ENCODE measurements at places on chromosomes 3 and 15.

GRCh38 chr3:127690106-127690505 lies 17.4 kb downstream of the ABTB1 start:
- peak; percentile 12 for DNase-seq

GRCh38 chr3:32435911-32436815 lies 44.5 kb downstream of the CMTM7 start:
- DNase-seq: no peak

DNA sequence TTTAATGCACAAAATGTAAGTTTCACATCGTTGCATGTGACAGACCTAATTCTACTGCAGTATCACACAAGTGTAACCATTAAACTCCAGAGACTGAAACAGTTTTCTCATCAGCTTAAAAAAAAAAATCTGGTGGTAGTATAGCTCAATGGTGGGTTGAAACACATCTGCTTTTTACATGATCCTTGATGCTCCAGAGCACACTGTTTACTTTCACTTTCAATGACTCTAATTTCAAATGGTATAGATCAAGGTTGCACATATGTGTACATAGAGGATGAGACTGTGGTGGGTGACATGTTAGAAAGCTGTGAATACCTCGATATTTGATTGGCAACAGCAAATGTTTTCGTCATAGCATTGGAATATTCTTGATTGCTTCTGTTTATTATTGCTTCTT lies 22.4 kb downstream of the MCTP2 start:
- DNase-seq: no peak

GRCh38 chr15:38554354-38554753 lies 10.3 kb downstream of the RASGRP1 start:
- no peak for DNase-seq

DNA sequence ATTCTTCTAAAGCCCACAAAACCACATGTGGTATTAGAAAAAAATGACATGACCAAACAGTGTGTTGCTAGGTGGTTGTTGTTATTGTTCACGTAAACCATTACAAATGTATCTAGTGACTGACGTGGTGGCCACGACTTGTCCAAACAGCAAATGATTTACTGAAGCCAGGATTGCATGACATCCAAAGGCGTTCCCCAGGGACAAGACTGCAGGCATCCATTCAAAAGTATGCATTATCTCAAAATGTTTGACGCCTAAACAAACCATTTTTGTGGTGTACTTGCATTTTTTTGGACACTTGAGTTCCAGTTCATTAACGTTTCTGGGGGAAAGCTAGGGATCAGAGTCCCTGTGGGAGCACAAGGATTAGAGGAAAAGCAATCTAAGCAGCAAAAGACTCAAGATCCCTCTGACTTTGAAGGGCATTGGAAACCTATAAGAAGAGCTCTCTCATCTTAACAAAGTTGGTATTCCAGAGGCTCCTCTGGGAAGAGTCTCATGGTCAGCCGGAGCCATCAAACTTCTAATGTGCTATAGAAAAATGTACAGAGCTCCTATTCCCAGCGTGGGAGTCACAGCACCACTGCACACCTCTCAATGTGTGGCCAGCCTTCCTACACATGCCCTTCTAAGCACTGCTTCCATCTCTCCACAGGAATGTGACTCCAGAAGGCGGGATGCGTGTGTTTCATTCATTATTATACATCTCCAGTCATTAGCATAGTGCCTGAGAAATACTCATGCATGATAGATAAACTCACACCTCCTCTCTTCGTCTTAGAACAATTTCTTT lies 62.9 kb downstream of the FBN1 start:
- DNase-seq: peak; percentile 32

GRCh38 chr3:34016925-34017587 lies 218.6 kb downstream of the PDCD6IP start:
- no peak for DNase-seq

DNA sequence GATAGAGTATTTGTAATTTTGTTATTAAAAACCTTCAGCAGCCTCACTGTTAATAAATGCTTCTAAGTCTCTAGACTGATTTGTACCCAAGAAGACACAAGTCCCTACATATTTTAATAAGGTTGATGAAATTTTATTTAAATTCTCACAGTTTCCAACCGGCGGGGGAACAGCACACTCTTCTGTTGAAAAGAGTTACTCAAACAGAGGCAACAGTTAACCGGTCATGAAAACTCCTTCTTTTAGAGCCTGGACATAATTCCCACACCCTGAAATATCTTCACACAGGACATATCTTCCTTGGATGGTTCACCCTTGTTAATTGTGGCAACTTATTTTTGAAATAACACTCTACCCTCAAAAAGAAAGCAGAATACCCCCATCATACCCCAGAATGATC lies 278.8 kb downstream of the FOXP1 start:
- DNase-seq: no peak

DNA sequence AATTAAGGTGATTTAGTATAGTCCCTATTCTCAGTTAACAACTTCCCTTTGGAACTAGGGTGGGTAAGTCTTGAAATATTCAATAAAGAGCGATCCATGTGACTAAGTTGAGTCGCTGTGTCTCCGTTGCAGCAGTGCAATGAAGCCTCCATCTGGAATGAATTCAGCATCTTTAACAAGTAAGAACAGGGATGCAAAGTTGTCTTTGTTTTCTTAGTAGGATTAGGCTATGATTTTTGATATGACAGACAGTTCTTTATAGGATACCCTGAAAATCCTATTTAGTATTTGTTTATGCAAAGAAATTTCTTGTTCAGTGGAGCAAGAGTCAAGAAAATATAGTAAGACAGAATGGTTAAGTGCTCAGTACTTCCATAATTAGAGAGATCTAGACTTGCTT lies 52.7 kb downstream of the RBMS3 start:
- no peak for DNase-seq

DNA sequence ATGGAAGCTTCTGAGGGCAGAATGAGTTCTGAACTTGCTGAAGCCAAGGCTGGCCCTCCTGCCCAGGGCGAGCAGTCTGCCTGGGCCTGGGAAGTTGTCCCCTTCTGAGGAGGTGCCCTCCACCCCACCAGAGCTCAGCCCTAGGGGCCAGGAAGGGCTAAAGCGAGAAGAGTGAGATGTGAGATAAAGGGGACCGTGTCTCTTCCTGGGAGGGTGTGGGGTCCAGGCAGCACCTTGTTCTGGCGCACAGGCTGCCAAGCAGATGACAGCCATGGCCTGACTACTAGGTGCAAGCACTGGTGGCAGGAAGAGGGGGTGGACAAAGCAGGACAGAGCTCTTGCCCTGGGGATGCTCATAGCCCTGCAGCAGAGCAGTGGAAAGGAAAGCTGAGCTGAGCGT lies 3.7 kb downstream of the PAK6 start:
- DNase-seq: no peak

- no peak for DNase-seq
Observed at GRCh38 chr15:80878242-80878866, 99.2 kb downstream of the CEMIP start.

GRCh38 chr3:167209011-167209410 lies 171.1 kb downstream of the ZBBX start:
- DNase-seq: no peak

DNA sequence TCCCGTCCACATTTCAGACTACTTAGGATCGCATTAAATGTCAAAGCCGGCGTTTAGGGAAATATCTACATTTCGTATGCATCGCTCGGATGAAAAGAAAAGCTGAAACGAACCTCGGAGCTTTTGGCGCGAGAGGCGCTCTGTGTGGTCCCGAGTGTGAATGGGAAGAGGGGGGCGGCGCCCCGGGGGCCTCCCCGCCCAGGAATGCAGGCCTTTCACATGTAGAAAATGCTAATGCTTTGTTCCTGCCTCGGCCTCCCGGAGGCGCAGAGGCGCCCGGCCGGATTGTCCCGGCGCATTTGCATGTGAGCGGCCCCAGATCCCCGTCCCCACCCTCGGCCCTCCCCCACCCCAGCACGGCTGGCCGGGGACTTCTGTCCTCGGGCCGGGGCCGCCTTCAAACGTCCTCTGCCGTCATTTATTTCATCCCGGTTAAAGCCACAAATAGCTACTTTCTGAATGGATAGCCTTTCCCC lies 37.0 kb upstream of the TRIM71 start:
- DNase-seq: no peak

DNA sequence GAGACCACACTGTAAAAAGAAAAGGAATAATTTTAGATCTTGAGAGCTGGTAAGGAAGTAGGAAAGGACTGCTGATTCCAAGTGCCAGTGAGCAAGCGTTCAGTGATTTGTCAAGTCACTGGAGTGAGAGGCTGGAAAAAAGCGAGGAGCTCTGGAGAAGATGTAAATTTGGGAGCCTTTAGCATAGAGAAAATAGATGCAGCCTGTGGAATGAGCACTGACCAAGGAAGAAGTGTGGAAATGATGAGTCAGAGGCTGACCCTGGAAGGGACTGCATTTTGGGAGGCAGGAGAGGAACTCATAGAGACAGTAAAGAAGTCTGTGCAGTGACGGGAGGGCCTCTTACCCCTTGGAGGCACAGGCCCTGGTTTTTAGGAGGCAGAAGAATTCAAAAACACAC lies 17.1 kb upstream of the ABTB1 start:
- DNase-seq: no peak

DNA sequence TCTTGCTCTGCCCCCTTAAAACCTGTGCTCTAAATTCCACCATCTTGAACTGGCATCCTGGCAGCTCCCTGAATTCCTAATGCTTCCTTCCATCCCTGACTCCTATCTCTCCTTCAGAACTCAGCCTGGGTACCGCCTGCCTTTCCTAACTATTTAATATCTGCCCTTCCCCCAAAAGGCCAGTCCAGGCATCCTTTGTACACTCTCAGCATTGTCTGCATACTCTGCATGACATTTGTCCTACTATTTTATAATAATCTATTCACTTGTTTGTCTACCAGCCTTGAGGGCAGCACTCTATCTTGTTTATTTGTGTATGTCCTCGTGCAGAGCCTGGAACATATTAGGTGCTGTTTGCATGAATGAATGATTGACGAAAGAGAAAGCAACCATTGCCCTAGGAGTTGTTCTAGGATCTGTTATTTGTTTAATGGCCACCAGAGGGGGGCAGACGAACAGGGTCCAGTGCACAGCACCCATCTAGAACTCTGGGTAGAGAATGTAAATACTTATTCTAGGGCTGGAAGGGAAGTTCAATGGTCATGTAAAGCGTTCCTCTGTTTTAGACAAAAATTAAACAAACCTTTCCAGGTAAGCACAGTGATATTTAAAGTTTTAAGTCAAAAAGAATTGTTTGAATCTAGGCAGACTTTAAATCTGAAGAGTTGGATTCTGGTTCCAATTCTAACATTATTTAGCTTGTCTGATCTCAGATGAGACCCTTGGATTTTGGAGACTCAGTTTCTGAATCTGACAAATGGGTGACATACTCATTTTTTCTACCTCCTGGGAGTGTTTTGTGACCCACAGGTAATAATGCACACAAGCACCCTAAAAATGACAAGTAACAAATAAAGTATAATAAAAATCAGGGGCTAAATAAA lies 125.8 kb upstream of the GALNT15 start:
- DNase-seq: peak; percentile 47

DNA sequence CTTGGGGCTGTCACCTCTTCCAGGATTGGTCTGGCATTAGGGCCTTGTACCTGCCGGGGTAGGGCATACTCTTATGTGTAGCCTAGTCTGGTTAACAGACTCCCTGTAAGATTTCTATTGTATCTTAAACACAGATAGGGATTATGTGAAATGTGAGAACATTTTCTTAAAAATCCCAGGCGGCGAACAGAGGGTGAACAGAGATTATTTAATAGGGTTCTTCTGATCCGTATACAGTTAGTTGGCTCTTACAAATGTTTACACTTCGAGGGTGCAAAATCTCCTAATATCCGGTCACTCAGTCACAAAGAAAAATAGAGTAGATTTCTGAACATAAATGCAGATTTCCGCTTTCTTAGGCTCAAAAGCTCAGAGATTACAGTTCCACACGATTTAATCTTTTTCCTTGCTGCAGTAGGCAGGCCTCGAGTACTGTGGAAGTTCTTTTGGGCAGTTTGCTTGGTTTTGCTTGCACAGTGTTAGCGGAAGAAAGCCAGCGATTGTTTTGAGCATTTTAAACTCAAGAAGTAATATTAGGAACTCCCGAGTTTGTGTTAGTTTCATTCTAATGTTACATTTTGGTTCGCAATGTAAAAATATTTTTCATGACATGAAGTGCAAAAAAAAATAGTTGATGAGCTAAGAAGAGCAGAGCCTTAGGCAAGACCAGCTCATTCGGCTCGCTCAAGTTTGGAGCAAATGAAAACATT lies 993 bp downstream of the PLCL2 start:
- DNase-seq: no peak

- no peak for DNase-seq
Observed at GRCh38 chr15:93432474-93432873, 343.5 kb upstream of the RGMA start.

- DNase-seq: no peak
Observed at GRCh38 chr15:51576286-51576850, 46.2 kb downstream of the DMXL2 start.

- no peak for DNase-seq
Observed at GRCh38 chr3:185884641-185885040, 53.2 kb downstream of the TRA2B start.

GRCh38 chr3:196454935-196455334 lies 22.7 kb upstream of the UBXN7 start:
- DNase-seq: no peak

DNA sequence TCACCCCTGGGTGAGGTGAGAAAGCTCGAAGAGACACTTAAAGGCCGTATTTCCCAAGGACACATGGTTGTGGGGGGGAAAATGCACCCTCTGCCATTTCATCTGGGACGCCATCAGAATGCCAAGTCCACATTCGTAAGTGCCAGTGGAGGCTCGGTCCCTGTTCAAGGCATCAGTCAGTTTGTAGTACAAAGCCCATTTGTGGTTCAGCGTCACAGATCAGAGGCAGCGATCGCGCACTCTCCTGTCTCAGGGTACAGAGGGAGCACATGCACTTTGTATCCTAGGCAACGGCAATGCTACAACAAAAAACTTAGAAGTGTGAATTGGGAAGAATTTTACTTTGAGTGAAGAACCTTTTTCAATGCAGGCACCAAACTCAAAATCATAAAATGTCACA lies 27.2 kb downstream of the SEMA6D start:
- no peak for DNase-seq
